Suppressor macrophage treated with lipopolysaccharide for 1 hour (primary cell): ENCODE measurements at places on chromosomes 16 and 17.

DNA sequence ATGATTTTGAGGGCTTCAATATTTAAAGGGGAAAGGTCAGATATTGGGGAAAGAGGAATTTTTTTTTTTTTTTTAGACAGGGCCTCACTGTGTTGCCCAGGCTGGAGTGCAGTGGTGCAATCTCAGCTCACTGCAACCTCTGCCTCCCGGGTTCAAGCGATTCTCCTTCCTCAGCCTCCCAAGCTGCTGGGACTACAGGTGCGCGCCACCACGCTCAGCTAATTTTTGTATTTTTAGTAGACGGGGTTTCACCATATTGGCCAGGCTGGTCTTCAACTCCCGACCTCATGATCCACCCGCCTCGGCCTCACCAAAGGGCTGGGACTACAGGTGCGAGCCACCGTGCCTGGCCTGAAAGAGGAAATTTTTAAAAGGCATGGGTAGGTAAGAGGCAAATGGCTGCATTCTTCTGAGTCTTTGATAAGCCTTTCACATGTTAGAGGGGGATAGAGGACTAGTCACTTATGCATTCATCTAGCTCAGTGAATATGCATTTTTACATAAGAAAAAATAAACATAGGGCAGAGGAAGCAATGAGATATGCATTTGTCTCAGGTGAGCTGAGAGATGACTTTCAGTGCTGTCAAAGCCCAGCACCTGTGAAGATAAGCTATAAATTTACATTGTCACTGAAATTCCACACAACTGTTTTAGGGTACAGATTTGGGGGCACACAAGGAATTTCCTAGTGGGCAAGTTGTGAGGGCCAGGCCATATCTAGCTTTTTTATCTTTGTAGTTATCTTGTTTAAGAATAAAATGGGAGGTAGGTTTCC is 1.1 kb upstream of the FCSK start:
- no peak for DNase-seq

DNA sequence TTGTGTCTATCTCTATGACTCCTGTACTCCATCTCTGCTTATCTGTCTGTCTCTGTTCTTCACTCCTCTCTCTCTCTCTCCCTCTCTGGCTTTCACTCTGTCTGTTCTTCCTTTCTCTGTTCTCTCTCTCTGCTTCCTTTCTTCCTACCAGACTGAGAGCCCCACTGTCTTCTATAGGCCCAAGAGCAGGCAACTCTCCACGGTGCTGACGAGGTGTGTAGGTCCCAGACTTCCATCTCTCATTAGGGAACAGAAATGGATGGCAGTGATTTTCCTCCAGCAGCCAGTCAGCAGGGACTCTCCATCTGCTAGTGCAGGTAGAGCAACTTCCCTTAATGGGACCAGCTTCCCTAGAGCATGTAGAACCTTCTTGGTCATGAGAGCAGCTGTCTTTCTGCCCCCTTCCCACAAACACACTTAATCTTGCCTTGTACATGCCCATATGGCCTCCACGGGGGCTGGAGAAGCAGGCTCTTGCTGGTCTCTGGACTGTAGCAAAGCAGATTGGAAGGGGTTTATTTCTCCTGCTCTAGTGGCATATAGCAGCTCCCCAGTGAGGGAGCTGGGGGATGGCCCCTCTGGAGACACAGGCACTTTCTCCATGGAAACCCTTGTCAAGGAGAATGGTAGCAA is 47.8 kb upstream of the NLRP1 start:
- no peak for DNase-seq

GRCh38 chr16:1981398-1981836 is at the start of gene NOXO1:
NOXO1 (minus strand) TSS chr16:1981469; CDS start chr16:1981179, 290 bp downstream.
- peak; percentile 30 for DNase-seq

GRCh38 chr16:86507173-86508027 is 2.9 kb upstream of the FOXF1 start:
- DNase-seq = no peak

GRCh38 chr17:19331134-19331533 is 31.4 kb downstream of the B9D1 start:
- DNase-seq = no peak

GRCh38 chr17:5164436-5164835 is 27.2 kb downstream of the ZNF594 start:
- DNase-seq = peak; percentile 50

GRCh38 chr17:59846394-59847165 is 46.2 kb downstream of the TUBD1 start:
- no peak for DNase-seq

DNA sequence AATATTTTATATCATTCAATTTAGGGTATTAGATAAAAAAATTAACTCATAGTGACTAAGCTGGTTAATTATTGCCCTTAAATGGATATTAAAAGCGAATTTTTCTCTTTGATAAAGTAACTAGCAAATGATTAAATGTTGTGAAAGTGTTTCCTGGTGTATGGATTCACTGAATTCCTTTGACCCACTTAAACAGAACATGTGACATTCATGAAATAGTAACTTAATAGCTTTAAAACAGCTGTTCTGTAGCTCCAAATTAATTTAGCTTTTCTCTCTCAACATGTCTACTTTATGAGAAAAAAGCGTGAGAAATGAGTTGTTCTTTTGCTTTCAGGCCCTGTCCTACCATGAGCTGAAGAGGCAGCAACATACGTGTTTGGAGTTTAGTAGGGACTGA is 36.4 kb upstream of the APPBP2 start:
- no peak for DNase-seq

- no peak for DNase-seq
Measured at GRCh38 chr16:23423496-23424049, 29.4 kb downstream of the COG7 start.

DNA sequence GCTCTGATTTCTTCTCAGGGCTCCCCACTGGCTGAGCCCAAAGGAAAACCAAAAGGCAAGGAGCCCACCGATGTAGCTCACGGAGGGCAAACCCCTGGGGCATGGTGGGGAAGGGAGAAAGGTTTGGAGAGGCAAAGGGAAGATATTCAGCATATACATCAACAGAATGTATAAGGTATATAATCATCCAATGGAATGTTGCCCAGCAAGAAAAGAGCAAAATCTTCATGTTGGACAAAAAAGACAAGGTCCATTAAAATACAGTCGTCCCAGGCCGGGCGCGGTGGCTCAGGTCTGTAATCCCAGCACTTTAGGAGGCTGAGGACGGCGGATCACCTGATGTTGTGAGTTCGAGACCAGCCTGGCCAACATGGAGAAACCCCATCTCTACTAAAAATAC is 1.6 kb downstream of the CPPED1 start:
- DNase-seq = no peak

- DNase-seq = no peak
Measured at GRCh38 chr17:67157732-67158639, 87.0 kb downstream of the HELZ start.

- DNase-seq = no peak
Measured at GRCh38 chr16:7107436-7107835, 225.2 kb upstream of the RBFOX1 start.

- peak; percentile 65 for DNase-seq
Measured at GRCh38 chr17:31888124-31888523, 13.4 kb downstream of the UTP6 start.

DNA sequence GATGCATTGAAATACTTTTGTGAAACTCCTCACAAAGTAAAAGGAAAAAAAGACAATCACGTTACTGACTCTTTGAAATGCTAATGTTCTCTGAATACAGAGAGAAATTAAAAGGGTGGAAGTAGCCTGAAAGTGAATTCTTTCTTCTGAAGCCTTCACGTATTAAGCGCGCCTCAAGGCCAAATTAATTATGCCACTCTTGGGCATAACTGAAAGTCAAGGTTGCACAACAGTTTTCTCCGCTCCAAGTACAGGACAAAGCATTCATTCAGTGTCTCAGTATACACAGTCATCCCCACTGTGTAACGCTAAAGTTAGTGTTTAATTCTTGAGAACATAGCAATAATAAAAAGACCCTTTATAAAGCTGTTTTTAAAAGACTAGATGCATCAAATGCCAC is 21.5 kb downstream of the PARN start:
- DNase-seq = no peak

DNA sequence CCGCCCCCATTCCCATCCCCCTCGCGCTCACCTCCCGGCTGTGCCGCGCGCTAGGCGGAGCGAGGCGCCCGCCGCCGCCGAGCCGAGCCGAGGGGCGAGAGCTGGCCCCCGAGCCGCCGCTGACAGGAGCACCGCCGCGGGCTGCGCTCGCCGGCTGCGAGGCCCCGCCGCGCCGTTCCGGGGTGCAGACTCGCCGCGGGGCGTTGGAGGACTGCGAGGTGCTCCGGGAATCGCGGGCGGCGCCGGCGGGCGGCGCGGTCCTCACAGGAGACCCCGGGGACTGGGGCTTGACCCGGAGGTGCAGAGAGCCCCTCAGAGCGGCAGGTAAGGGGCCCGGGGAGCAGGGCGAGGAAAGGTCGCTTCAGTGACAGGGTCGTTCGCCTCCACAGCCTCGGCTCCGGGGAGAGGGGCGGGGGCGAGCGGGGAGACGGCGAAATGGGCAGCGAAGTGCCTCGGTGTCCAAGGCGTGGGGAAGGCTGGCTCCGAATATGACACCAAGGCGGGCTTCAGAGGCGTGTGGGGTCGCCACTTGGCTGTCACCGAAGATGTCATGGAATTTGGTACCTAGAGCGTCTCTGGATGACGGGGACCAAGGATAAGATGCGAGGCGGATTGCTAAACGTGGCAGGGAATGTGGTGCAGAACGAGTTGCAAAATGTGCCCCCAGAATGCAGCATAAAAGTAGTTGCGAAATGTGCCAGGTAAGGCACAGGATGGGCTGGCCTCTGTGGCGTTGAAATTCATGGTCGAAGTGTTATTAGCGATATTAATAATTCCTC is 580 bp downstream of the TANC2 start:
- no peak for DNase-seq

- DNase-seq = no peak
Measured at GRCh38 chr16:4915226-4915761, 21.7 kb downstream of the PPL start.

DNA sequence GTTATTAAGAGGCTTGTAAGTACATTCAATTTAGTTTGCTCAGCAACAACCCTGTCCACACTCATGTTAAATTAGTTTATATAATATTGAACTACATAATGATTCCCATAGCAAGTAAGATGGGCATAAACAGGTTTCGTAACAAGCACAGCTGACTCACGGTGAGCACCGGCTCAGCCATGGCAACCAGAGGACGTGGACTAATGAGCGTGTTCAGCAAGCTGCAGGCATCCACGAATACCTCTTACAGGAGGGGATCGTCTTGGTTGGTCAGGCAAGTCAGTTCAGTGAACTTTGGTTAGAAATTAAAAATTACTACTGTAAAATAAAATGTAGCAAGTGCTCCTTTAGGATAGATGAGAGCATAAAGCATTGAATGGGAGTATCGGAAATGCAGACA is 58.4 kb downstream of the ELAC2 start:
- no peak for DNase-seq

DNA sequence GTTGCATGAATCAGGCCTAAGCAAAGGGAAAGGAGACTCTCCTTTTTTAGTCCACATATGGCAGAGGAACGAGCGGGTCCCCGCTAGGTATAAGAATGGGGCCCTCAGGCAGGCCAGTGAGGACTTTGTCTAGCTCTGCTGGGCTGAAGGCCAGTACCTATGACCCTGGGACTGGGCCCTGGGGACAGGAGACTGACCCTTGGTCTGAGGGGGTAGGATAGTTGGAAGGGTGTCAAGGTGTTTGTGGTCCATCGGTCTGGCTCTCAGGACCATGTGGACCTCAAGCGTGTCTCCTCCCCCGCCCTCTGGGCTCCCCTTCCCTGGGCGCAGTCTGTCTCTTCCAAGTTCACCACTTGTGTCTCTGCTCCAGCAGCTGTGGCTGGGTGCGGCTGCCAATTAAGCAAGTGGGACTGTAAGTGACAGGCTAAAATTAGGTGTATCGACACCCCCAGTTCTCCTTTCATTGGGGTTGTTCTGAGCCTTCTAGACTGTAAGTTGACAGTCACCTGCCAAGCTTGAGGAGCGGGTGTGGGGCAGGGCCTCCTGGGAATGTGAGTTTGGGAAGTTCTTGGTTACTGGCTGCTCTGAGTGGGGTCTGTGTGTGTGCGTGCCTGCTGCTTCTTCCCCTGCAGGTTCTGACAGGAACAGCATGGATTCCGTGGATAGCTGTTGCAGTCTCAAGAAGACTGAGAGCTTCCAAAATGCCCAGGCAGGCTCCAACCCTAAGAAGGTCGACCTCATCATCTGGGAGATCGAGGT is 24.5 kb downstream of the AKAP1 start:
- no peak for DNase-seq

- no peak for DNase-seq
Measured at GRCh38 chr17:31695456-31696090, 163.5 kb downstream of the COPRS start.
